ENCODE measurements at places on chromosomes 6 and 20.

GRCh38 chr20:14925300-14925699, 587.9 kb upstream of the FLRT3 start:
- no peak for DNase-seq

DNA sequence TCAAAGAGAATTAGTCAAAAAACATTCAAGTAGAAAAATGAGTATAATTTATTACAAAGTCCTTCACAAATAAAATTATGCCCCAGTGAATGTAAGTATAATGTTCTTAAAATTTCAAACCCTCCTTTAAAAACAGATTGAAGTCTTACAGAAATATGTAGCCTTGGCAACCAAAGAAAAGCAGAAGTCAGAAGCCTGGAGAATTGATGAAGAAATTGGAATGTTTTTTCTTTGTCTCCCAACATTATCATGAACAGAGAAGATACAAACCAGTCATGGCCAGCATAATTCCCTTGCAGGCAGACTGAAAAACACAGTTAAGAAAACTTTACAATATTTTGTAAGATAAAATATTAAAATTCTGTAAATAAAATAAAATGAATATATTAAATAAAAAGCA, 221.9 kb downstream of the TBC1D32 start:
- DNase-seq, result no peak

- peak; percentile 63 for DNase-seq
Measured at GRCh38 chr6:25991785-25992412, 29.3 kb downstream of the TRIM38 start.

- DNase-seq, result no peak
Measured at GRCh38 chr20:64256282-64256935, 861 bp downstream of the PCMTD2 start.

DNA sequence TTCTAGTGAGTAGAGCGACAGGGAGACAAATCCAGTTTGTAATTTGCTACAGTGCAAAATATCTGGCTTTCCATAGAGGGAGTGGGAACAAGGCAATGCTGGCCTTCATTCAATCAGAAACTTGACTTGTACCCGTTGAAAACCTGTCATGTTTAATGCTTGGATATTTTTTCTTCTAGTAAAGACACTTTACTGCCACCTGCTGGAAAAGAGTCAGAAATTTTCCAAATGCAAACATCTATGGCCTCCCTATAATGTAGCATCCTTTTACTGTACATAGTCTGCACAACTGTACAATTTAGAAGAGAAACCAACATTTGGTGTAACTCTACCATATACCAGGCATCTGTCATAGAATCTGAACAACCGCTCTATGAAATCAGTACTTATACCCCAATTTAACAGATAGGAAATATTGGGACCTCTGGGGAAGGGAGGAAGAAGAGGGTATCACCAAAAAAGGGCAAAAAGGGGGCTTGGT, 16.7 kb upstream of the TBC1D20 start:
- peak; percentile 6 for DNase-seq

DNA sequence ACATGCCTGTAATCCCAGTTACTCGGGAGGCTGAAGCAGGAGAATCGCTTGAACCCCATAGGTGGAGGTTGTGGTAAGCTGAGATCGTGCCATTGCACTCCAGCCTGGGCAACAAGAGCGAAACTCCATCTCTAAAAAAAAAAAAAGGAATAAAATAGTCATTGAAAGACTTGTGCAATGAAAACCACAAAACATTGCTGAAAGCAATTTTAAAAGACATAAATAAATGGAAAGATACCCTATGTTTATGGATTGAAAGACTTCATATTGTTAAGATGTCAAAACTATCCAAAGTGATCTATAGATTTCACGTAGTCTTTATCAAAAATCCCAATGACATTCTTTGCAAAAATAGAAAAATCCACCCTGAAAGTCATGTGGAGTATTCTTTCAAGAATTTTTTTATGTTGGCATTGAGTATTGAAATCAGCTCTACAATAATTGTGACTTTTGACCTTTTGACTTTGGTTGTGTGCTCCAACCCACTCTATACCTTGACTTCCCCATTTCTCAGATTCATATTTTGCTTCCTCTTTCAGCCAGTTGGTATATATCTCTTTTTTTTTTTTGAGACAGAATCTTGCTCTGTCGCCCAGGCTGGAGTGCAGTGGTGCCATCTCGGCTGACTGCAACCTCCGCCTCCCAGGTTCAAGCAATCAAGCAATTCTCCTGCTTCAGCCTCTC, 45.5 kb upstream of the SLC23A2 start:
- no peak for DNase-seq

DNA sequence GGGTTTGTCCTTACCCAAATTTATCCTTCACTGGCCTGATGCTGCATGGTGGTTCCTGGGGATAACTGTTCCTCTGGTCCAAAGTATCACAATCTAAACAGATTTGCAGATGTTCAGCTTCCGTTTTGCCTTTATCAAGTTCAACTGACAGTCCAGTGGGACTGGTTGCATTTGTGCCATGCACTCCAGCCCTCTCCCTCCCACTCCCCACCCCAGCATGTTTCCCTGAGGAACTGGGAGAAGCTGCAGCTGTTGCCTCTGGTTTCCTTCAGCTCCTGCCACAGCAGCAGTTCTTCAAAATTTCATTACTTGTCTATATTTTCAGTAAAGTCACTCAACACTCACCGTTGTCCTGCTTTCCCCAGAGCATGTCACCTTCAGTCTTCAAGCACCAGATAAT, 39.5 kb upstream of the KIF16B start:
- DNase-seq, result no peak

GRCh38 chr20:22918286-22918983, 116.7 kb upstream of the SSTR4 start:
- DNase-seq, result no peak

- DNase-seq, result no peak
Measured at GRCh38 chr20:8413691-8414090, 281.6 kb downstream of the PLCB1 start.

GRCh38 chr20:40189621-40190020, 499.4 kb downstream of the MAFB start:
- DNase-seq, result no peak

DNA sequence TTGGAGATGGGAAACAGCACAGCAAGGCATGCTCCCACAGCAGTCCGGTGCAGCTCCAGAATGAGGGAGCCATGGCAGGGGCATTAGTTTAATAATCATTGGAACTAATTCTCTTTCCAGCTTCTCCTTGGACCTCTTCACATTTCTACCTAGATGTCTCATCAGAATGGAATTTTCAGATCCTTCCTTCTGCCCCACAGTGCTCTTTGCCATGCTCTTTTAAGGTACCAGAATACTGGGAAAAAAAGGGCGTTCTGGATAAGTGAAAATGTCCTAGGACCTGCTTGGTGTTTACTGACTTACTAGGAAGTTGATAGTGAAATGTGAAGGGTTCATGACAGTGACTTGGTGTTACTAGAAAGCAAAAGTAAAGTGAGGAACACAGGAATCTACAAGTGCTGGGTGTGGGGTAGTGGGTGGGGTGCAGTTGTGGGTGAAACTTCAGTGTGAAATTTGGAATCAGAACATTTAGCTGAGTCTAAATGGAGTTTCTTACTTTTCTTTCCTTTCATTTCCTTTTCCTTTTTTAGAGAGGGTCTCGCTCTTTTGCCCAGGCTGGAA, 207.1 kb downstream of the ARID1B start:
- DNase-seq, result no peak

- no peak for DNase-seq
Measured at GRCh38 chr6:119830494-119831295, 481.1 kb upstream of the MAN1A1 start.

DNA sequence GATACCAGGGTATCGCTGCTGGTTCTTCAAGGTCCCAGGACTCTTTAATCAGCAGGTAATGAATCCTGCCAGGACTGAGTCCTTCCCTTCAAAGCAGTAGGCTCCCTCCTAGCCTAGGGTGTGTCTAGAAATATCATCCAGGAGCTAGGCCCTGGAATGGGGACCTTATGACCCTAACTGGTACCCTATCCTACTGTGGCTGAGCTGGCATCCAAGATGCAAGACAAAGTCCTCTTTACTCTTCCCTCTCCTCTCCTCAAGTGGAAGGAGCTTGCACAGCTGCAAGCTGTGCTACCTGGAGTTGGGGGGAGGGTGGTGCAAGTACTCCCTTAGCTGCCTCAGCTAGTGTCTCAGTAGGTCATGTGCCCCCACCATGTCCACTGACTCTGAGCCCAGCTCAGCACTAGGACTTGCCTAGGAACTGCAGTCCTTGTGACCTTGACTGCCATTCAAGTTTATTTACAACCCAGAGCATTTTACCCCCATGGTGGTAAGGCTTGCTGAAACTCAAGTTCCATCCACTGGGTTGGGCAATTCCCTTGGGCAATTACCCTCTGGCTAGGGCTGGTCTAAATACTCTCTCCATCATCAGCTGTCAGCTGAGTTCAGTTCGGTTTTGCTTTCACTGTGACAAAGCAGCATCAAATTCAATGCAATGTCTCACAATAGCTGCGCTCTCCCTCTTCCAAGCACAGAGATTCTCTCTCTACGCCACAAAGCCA, 48.4 kb upstream of the TOP1 start:
- no peak for DNase-seq

DNA sequence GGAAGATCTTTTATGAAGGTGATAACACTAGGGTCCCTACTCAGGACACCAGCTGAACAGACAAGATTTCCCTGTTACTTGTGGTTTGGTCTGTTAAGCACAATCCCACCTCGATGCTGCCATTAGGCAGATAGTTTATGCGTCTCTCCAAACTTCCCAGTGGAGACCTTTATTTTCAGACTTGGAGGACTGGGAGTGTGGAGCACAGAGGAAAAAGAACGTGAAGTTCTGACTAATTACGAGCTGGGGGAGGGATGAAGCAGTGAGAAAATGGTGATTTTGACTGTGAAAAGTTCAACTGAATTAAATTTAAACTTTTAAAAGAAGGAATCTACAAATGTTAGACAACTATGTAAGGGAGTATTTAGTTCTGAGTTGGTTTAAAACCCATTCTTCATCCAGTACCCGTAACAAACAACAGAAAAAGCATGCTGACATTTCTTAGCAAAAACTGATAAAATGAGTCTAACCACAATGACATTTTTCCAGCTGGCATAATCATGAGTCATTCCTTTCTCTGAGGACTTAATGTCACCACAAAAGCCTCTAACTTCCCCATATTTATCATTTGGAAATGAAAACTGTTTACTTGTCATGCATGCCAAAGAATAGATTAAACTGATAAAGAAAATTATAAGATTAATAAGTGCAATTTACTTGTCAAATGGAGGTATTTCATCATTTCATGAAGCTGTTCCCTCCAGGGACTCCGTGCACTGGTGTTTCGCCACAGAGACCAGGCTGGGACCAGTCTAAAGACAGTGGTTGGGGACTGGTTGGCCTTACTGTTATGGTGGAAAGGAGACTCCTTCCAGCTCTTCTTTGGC, 113.3 kb upstream of the SSTR4 start:
- no peak for DNase-seq

DNA sequence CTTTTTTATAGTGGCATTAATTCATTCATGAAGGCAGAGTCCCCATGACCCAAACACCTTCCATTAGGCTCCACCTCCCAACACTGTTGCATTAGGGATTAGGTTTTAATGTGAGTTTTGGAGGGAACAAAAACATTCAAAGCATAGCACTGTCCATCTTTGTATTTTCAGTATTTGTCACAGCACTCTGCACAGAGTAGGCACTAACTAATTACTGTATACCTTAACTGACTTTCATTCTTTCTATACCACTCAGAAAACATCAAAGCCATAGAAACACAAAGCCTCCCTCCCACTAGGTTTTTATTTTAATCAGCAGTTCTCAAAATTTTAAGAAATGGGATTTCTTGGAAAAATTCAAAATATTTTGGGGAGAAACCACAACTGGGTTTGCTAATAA, 21.8 kb upstream of the AHI1 start:
- DNase-seq, result no peak

DNA sequence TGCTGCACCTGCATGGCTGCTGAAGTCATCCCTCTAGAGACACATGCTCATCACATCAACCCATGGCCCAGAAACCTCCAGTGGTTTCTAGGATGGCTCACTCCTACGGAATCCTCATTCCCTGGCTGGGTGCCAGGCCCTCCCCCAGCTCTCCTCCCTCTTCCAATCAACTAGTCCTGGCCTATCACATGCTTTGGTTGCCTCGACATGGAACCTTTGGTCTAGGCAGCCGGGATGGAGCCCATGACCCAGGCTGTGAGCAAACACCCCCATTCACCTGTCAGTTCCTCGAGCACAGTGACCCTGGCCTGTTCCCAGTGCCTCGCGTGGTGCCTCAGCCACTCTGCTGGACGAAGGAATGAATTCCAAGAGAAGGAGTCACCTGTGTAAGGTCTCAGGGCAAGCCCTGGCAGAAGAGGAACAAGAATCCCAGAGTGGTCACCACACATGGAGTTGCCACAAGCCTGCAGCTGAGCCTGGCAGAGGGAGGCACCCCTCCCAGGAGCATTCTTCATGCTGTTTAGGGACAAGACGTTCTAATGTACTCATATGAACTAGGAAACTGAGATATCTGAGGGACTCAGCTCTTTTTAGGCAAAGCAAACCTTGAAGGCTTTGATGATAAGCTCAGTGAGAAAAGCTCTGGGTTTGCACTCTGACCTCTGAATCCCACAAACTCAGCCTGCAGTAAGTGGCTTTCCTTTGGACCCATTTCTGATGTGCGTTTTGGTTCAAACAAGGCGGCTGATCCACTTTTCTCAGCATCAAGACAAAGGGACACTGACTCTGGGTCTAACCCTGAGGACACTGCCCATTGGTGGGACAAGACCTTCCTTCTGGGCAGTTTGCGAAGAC, 40.2 kb downstream of the PPP1R3G start:
- no peak for DNase-seq

- DNase-seq, result no peak
Measured at GRCh38 chr6:43869079-43869710, 99.2 kb downstream of the VEGFA start.

GRCh38 chr6:72248621-72249020, 362.3 kb downstream of the RIMS1 start:
- DNase-seq, result no peak

DNA sequence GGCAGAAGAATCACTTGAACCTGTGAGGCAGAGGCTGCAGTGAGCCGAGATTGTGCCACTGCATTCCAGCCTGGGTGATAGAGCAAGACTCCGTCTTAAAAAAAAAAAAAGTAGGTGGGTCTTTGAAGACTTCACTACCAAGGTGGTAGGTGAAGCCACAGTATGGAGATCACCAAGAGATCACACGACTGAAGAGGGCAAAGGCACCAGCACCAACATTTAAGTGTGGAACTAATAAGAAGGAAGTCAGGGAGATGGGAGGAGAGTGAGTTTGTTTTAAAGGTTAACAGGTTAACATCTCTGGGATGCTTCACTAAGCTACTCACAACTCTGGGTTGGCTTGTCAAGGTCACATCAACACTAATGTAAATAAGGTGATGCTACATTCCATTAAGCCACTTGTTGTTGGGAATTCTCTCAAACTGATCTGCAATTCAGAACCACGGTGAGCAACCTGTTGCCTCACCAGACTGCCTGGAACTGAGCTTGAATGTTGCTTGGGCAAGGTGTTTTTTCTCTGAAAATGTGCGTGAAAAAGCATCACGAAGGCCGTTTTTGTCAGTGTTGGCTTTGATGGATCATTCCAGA, 48.7 kb downstream of the KCTD20 start:
- no peak for DNase-seq
